Left kidney (tissue), 8 donors: ENCODE measurements at places on chromosomes 4 and X. TPM values are rescaled to one million over a fixed set of nuclear protein-coding genes. Genes with fewer than 3 reads are reported as not detected.

NLGN3 gene
- 5.1 TPM for polyA plus RNA-seq

SPANXC gene
- polyA plus RNA-seq = not detected

DOCK11 gene
- 21.8 TPM for polyA plus RNA-seq

FREM3 gene
- polyA plus RNA-seq = 0.13 TPM

HS6ST2 gene
- polyA plus RNA-seq = 21.1 TPM

CSAG3 gene
- not detected for polyA plus RNA-seq

UGT2B10 gene
- polyA plus RNA-seq = not detected

ZBTB33 gene
- 27.0 TPM for polyA plus RNA-seq

NKX6-1 gene
- polyA plus RNA-seq = 0.07 TPM

WDFY3 gene
- 64.9 TPM for polyA plus RNA-seq

ADAM29 gene
- 0.07 TPM for polyA plus RNA-seq

GPRIN3 gene
- 8.6 TPM for polyA plus RNA-seq

NDUFA1 gene
- polyA plus RNA-seq = 127 TPM

SAGE1 gene
- not detected for polyA plus RNA-seq

REPS2 gene
- polyA plus RNA-seq = 12.1 TPM

PCYT1B gene
- 3.3 TPM for polyA plus RNA-seq

- no peak for DNase-seq
These were observed 24.0 kb downstream of the MEPE start for GRCh38 chr4:87856816-87857215.

DNA sequence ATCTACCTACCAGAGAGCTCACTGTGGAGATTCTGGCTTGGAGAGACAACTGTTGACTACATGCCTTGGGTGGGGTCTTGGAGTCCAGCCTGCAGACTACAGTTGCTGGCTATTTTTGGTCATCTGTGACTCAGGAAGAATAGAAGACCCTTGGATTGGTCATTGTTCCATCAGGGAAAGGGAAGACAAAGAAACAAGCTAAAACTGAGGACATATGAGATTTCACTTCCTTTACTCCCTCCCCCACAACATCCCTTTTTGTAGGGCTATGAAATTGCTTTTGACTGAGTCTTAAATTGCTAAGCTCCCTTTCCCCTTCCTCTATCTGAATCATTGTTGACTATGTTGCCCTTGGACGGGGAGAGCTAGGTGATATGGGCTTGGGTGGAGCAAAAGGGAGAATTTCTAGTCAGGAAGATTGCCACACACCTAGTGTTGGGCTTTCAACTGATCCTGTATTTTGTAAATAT, 11.7 kb downstream of the MSN start:
- no peak for DNase-seq

DNA sequence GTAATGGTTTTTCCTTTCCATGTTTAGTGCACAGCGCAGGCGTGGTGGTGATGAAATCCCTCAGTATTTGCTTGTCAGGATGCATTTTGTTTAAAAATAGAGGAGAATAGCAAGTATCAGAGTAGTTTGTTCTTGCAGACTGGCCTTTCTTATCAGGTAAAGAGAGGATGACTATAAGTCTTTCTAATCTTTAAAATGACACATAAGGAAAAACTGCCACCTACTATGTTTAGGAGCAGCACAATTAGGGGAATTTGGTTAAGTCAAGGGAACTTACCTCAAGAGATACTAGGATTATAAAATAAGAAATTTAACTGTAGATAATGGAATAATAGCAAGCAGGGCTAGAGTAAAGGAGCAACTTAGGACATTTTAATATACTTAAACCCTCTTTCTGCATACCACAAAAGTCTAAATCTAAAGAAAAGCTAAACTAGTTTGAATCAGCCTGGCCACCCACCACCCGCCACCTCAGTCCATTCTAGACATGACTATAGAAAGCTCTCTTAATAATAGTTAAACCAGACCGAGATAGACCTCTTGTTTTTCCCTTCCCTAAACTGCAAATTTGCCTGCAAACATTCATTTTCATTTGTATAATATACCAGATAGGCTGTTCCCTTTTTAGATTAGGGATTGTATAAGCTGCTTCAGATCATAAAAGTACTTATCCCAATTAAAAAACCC, 62.0 kb downstream of the APOOL start:
- DNase-seq = no peak

- DNase-seq = no peak
These were observed 103.1 kb upstream of the BMP3 start for GRCh38 chr4:80927420-80927819.

- DNase-seq = no peak
These were observed 42.4 kb downstream of the HTR2C start for GRCh38 chrX:114626323-114626722.

GRCh38 chr4:32499171-32499570, 1779.0 kb downstream of the PCDH7 start:
- no peak for DNase-seq

- no peak for DNase-seq
These were observed 158.4 kb downstream of the PDHA2 start for GRCh38 chr4:95998311-95998710.

DNA sequence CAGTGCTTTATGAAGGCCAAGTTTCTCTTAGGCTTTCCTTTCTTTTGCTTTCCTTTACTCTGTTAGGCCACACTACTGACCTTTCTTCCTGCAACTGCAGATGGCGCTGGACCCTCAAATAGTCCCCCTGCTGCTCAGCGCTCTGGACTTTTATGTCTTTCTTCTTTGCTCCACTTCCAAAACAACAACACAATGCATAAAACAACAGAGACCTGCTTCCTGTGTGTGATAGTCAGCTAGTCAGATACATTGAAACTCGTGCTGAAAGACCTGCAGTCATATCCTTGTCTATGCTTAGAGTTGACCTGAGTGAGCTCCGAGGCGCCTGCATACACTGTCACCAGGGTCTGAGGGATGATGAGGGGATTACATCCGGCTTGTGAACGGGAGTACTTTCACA, 108.9 kb upstream of the TEX13D start:
- DNase-seq = no peak

DNA sequence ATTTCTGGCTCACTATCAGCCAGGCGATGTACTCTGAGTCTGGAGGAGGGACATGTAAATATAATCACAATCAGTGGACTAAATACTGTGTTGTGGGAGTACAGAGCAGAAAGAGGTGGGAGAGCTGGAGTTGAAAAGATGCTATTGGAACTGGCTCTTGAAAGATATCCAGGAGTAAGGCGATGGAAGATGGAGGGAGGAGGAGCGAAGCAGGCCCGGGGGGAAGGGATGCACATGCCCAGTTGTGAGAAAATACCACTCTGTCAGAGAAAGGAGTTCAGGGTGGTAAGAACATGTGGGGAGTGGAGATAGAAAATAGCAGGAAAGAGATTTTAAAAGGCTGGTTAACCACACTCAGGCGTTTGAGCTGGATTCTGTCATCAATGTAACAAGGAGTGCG, 216.9 kb upstream of the ETNPPL start:
- no peak for DNase-seq

- no peak for DNase-seq
These were observed 93.5 kb upstream of the TRIM2 start for GRCh38 chr4:153110739-153111138.

GRCh38 chrX:20361081-20361889, 94.6 kb upstream of the RPS6KA3 start:
- DNase-seq = no peak

- no peak for DNase-seq
These were observed 36.0 kb upstream of the CRMP1 start for GRCh38 chr4:5928844-5929420.

DNA sequence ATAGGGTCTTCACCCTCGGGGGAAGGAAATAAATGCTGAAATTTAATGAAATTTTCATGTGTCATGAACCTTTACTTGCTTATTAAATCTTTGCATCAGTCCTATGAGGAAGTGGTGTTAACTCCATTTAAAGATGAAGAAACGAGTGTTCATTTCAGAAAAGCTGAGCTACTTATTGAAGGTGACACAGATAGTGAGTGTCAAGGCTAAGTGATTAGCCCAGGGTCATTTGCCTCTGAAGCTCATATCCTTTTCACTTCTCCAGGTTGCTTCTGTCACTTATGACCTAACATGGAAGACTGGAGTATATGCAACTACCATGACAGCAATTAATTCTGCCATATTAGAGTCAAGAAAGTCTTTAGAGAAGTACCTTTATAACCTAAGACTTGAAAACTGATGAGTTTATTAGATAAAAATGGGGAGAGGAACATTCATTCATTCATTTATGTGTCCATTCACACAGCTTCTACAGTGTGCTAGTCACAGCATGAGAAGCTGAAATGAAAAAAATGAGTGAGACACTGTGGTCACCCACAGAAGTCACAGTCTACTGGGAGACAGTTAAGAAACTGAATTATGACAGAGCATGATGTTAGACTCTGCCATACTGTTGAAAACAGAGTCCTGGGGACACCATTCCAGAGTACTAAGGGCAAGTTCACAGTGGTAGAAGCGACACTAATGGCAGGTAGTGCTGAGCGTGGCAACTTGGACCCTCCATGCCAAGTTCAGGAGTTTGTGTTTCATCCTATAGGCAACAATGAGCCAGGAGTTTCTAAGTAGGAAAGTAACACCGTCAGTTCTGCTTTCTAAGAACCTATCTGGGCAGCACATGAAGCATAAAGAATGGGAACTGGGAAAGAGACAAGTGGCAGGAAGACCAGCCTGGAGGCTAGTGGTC, 21.3 kb downstream of the ALPK1 start:
- no peak for DNase-seq

DNA sequence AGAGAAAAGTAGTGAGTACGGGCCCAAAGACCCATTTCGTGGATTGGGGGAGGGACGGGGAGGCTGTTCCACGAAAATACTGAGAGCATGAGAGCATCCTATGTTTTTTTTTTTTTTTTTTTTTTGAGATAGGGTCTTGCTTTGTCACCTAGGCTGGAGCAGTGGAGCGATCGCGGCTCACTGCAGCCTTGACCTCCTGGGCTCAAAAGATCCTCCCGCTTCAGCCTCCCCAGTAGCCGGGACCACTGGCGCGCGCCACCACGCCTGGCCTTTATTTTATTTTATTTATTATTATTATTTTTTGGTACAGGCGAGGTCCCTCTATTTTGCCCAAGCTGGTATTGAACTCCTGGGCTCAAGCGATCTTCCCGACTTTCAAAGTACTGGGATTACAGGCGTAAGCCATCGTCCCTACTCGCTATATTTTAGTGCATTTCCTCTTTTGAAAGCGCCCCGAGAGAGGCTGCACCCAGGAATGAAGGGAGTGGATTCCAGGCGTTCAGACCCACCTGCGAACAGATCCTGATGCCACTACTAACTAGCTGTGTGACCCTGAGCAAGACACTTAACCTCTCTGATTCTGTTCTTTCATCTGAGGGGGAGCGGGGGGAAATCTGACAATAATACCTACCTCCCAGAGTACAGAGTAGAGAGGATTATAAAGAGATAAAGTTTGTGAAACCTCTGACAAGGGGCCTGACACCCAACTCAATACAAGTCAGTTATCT, 5.4 kb upstream of the MSX1 start:
- no peak for DNase-seq

GRCh38 chr4:187433141-187433540, 562.4 kb upstream of the ZFP42 start:
- DNase-seq = no peak

DNA sequence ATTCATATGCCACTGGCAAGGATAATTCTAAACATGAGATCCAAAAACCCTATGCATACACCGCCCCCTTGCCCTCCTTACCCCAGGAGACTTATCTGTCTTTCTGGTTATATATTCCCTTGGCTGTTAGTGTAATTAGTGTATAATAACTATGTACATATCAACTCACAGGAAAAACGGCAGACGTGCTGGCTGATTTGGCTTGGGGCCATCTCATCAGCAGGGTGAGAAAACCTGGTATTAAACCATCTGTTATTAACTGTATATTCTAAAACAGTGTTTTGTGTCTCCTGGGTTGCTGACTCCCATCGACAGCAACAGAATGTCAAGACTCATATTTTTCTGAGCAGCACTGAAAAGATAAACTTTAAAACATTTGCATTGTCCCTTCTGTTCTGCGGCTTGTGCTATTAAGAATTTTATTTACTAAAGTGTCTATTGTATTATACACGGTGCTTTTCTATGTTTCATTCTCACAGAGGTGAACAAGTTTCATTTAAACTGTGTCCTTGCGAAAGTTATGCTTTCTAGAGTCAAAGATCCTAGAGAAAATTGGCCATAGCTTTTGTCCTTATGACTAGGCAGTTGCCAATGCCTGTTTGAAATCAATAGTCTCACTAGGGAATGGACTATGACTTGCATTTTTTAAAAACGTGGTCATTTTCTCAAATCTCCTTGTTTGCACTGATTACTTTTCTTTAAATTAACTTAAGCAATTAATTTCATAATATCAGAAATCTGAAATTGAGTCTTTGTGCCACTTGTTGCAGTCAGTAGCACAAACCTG, 211.5 kb upstream of the MID1 start:
- no peak for DNase-seq

- DNase-seq = no peak
These were observed 89.0 kb upstream of the BMPR1B start for GRCh38 chr4:94668724-94669123.

DNA sequence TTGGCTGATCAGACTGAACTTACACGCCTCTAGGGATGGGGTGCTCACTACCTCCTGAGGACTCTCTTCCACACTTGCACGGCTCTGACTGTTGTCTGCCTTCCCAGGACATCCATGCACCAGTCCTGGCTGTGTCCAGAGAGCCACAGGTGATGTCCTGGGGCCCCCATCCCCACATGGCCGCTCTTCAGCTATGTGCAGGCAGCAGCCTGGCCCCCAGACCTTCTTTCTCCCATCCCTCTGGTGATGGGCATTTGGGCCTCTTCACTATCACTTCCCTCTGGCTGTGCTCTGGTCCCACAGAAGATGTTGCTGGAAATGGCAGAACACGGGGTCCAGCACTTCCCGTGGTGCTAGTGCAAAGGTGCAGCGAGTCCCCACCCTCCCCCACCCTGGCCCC, 40.9 kb upstream of the HMX1 start:
- no peak for DNase-seq

- DNase-seq = no peak
These were observed 71.2 kb upstream of the STX18 start for GRCh38 chr4:4613126-4613465.
